ENCODE measurements at places on chromosomes 4 and X.
A peak's percentile ranks its signal among the peaks of the same experiment; 100 is the strongest.

GRCh38 chrX:50579955-50580354 is 109.3 kb upstream of the DGKK start:
- peak; percentile 47 for DNase-seq

DNA sequence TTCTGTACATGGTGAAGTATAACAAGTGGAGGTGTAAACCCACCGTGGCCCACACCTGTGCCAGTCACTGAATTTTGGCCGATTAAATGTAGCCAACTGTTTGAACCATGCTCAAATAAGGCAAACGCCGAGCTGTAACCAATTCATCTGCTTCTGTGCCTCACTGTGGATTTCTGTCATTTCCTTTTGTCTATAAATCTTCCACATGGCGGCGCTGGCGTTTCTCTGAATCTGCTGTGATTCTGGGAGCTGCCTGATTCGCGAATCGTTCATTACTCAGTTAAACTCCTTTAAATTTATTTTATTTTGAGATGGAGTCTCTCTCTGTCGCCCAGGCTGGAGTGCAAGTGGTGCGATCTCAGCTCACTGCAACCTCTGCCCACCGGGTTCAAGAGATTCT is 19.2 kb downstream of the SUPT20HL2 start:
- no peak for DNase-seq

GRCh38 chrX:153336121-153336894 is 2.4 kb downstream of the ZNF275 start:
- peak; percentile 5 for DNase-seq

DNA sequence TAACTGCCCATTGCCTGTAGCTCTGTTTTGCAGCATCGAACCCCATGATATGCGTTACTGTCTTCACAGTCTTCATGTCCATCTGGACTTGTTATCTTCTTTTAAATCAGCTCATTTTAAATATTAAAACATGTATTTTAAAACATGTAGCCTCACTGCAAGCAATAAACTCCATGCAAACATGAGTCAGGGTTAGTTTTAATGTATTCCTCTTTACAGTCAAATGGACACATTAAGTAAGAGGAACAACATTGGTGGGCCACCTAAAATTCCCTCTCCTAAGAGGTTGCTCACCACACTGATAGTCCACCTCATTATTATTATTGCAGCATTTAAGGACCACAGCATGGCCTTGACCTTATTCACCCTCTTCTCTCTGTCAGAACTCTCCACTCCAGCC is 74.1 kb downstream of the CLCN5 start:
- no peak for DNase-seq

GRCh38 chr4:83865417-83866150 is 329.7 kb downstream of the GPAT3 start:
- no peak for DNase-seq

GRCh38 chr4:120055162-120055561 is 11.5 kb downstream of the MAD2L1 start:
- DNase-seq, result no peak

GRCh38 chr4:11505221-11505971 is 76.7 kb upstream of the HS3ST1 start:
- DNase-seq, result peak; percentile 28

DNA sequence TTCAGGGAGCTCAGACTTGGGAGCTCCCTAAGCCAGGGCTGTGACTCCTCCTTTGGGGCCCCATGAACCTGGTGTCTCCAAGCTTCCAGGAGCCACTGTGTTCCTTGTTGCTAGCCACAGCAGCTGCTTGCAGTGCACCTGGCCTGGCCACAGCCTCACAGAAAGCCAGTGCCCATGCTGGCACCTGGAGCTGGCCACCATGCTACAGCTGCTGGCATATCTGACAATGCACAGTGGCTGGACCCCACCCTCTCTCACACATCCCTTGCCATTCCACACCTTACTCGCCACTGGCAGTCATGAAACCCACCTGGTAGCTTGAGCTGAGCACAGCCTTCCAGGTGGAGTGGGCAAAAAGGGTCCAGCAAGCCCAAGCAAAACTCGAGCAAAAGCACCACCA is 441.7 kb downstream of the ARAP2 start:
- no peak for DNase-seq

DNA sequence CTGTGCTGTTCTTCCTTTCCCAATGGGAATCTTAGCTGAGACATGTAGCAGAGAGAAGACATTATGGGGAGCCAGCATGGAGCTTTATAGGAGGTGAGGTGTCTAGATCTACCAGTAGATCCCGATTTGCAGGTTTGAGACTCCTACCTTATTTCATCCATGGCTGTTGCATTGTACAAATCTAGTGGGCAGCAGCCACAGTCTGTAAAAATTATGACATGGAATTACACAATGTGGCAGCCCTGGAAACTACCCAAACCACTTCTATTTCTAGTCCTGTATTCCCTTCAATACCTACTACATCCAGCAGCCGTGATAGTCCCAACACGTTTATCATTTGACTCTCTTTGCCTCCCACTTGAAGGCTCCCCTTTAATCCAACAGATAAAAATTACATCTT is 8.1 kb downstream of the ATP7A start:
- no peak for DNase-seq

GRCh38 chrX:41921492-41922430 is 1.6 kb downstream of the CASK start:
- no peak for DNase-seq

DNA sequence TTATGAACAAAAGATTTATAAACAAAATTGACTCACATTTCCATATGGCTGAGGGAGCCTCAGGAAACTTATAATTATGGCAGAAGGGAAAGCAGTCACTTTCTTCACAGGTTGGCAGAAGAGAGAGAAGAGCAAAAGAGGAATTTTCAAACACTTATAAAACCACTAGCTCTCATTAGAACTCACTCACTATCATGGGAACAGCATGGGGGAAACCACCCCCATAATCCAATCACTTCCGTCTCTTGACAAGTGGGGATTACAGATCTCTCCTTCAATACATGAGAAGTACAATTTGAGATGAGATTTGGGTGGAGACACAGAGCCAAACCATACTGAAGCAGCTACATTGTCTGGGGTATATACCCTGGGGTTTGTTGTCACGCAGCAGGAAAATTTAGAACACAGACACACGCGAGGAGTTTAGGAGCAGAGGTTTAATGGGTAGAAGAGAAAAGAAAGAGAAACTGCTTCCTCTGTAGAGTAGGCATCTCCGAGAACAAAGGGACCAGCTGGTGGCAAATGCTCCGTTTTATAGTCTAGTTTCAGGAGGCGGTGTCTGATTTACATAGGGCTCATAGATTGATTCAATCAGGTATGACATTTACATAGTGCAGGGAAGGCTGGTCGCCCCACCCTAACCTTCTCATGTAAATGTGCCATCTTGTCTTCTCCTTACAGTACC is 2277.7 kb upstream of the AGA start:
- DNase-seq, result no peak

DNA sequence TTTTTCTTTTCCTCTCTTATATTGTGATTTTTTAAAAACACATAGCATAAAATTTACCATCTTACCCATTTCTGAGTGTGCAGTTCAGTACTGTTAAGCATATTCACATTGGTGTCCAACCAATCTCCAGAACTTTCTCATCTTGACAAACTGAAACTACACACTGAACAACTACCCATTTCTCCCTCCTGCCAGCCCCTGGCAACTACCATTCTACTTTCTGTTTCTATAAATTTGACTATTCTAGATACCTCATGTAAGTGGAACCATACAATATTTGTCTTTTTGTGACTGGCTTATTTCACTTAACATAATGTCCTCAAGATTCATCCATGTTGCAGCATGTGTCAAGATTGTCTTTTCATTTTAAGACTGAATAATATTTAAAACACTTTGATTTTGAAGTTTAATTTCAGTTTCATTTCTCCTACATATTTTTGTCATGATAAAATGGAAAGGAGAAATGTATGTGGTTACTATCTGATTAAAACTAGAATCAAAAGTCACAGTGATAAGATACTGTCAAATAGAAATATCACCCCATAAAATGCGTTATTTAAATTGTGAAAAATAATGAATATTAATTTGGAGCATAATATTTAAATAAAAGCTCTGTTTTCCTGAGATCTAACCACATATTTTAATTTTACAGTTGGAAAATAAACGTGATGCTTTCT is 122.8 kb downstream of the DIPK2B start:
- DNase-seq, result no peak

- DNase-seq, result no peak
Measured at GRCh38 chr4:168408620-168409019, 71.7 kb downstream of the DDX60L start.

GRCh38 chr4:155433636-155434360 is 57.0 kb upstream of the MAP9 start:
- DNase-seq, result no peak

DNA sequence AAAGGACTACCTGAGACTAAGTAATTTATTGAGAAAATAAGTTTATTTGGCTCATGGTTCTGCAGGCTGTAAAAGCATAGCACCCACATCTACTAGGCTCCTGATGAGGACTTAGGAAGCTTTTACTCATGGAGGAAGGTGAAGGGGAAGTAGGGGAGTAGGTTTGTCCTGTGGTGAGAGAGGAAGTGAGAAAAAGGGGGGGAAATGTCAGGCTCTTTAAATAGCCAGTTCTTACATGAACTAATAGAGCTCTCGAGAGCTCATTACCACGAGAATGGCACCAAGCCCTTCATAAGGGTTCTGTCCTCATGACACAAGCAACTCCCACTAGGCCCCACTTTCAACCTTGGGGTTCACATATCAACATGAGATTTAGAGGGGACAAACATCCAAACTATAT is 125.5 kb upstream of the NRK start:
- DNase-seq, result no peak

- peak; percentile 79 for DNase-seq
Measured at GRCh38 chrX:21985332-21985777, 44.8 kb downstream of the SMS start.

DNA sequence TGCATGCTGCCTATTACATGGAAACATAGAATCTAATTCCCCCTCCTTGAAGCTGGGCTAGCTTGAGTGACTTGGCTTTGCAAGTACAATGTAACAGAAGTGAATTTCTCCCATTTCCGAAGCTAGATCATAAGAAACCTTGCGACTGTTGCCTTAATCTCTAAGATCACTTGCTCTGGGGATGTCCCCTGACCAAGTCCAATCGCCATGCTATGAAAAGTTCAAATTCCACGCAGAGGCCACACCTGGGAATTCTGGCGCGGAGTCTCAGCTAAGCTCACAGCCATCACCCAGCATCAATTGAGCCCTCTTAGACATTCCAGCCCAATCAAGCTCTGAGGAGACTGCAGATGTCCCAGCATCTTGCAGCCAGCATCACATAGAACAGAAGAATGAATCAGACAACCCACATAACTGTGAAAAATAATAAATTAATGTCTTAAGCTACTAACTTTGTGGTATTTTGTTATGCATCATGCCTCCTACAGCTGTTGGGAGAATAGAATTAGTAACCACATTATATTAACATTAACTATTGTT is 27.0 kb downstream of the GPM6A start:
- DNase-seq, result no peak

DNA sequence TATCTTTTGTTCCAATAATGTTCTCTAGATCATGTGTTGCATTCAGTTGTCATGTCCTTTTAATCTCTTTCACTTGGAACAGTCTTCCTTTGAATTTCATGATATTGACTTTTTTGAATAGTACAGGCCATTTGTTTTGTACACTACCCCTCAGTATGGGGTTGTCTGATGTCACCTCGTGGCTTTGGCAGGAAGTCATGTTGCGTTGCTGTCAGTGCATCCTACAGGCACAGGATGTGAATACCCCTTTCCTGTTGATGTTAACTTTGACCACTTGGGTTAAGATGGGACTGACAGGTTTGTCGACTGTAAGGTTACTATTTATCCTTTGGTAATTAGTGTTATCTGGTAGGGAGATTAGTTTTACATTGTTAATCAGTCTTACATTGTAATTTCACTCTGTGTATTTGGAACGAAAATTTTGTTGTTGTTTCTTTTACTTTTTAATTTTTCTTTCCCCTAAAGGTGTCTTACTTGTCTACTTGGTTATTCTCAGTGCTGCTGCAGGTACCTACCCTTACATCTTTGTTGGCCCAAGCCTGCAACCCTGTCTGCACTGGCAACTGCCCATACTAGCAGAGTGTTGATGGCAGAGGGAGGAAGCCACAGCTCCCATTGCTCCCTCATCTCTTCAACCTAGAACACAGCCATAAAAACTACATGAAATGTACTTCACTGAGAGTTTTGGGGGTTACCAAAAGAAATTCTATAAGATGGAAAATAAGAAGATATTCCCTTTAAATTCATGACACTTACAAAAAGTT is 14.7 kb upstream of the ATP8A1 start:
- peak; percentile 73 for DNase-seq

- DNase-seq, result no peak
Measured at GRCh38 chr4:3340700-3341083, 47.9 kb downstream of the RGS12 start.

DNA sequence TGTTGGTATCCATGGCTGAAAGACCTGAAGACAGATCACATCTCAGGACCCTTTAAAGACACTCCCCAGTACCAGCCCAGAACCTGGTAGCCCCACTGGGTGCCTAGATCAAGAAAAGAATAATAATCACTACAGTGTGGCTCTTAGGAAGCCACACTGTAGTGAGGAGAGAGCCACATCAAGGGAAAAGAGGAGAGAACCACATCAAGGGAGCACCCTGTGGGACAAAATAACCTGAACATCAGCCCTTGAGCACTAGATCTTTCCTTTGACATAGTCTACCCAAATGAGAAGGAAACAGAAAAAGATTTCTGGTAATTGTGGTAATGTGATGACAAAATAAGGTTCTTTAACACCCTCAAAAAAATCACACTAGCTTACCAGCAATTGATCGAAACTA is 15.3 kb downstream of the RTL3 start:
- no peak for DNase-seq

GRCh38 chrX:20431486-20431885 is 164.8 kb upstream of the RPS6KA3 start:
- no peak for DNase-seq

DNA sequence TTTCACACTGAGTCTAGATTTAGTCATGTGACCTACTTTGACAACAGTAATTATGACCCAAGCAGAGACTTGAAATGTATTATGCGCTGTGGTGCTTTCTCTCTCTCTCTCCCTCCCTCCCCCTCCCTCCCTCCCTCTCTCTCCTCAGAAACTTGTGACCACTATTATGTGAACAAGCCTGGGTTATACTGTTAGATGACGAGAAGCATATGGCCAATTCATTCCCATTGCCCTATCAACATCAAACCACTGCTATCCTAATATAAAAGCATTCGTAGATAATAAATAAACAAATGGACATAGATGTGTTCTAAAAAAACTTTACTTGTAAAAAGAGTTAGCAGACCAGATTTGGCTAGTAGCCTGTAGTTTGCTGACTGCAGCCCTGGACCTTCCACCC is 18.2 kb downstream of the FTHL17 start:
- DNase-seq, result no peak

GRCh38 chr4:93313197-93313596 is 515.4 kb upstream of the ATOH1 start:
- no peak for DNase-seq

GRCh38 chr4:119493419-119493818 is 135.2 kb downstream of the PDE5A start:
- peak; percentile 7 for DNase-seq

GRCh38 chrX:21905313-21905712 is 35.2 kb upstream of the SMS start:
- DNase-seq, result no peak

GRCh38 chrX:152537373-152537772 is 86.3 kb upstream of the GABRA3 start:
- no peak for DNase-seq
